ENCODE measurements at places on chromosomes 11 and 22.
A peak's percentile ranks its signal among the peaks of the same experiment; 100 is the strongest.

DNA sequence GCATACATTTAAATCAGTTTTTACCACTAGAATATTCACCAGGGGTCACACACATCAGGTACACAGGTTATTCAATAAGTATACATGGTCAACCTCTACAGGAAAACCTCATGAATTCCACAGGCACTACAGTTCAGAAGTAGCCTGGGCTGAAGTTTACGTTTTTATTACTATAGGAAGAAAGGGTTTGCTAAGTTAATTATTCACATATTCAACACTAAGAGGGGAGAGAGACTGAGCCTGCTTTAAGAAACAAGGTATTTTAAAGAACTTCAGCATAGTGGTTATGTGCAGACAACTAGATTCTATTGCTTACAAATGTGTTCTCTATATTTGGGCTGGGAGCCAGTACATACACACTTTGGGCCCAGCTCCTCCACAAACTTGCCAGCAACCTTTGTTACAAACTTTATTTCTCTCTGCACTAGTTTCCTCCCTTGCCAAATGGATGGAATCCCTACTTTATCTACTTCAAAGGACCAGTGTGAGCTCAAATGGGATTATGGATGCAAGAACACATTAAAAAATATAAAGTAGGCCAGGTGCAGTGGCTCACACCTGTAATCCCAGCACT, 31.9 kb downstream of the IL18BP start:
- DNase-seq: no peak

DNA sequence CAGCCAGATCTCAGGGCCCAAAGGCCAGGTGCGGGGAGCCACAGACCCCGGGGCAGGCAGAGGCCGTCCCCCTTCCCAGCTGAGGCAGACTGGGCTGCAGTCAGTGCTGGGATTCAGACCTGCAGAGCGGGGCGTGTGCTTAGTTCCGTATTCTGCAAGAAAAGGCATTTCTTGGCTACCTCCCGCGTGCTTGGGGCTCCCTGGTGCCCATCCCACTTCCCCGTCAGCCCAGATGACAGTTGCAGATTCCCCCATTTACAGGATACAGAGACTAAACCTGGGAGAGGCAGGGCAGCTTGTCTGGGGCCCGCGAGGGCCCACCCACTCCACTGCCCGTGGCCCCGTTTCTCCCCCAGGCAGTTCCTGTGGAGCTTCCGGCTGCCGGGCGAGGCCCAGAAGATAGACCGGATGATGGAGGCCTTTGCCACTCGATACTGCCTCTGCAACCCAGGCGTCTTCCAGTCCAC, 18.3 kb downstream of the CYTH4 start:
- no peak for DNase-seq

DNA sequence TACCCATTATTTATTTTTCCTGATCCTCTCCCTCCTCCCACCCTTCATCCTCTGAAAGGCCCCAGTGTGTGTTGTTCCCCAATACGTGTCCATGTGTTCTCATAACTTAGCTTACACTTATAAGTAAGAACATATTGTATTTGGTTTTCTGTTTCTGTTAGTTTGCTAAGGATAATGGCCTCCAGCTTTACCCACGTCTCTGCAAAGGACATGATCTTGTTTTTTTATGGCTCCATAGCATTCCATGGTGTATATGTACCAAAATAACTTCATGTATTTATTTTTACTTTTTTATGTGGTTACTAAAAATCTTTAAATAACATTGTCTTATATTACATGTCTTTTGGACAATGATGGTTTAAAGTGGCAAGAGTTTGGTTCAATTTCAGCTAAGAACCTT, 15.2 kb downstream of the PDGFD start:
- DNase-seq: no peak

DNA sequence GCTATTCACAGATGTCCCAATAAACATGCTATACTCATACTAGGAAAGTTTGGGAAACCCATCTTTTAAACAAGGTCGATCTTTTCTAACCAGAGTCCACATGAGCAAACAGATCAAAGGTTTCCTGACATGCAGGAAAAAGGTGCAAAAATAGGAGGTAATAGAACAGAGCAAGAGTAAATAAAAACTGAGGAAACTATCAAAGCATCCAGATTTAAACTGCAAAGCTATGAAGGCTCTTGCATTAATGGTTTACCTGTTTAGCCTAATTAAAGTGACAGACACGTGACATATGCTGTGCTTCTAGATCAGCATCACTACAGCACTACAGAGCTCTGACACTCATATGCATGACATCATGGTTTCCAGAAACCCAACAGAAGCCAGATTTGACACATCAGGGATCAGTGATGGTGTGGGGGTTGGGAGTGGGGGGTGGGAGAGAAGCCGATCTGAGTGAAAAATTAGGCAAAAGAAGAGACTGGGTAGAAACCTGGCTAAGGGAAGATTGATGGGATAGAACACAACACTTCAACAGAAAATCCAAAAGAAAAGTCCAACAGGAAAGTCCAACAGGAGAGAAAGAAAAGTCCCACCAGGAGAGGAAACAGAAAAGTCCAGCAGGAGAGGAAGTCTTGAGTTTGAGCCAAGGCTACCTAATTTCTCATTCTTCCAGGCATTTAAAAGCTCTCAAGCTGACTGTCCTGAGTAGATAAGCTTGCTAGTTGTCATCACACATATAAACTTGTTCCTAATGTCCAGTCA, 262.3 kb downstream of the SOX6 start:
- no peak for DNase-seq

- DNase-seq: no peak
Observed at GRCh38 chr11:83285151-83285770, 906 bp downstream of the CCDC90B start.

DNA sequence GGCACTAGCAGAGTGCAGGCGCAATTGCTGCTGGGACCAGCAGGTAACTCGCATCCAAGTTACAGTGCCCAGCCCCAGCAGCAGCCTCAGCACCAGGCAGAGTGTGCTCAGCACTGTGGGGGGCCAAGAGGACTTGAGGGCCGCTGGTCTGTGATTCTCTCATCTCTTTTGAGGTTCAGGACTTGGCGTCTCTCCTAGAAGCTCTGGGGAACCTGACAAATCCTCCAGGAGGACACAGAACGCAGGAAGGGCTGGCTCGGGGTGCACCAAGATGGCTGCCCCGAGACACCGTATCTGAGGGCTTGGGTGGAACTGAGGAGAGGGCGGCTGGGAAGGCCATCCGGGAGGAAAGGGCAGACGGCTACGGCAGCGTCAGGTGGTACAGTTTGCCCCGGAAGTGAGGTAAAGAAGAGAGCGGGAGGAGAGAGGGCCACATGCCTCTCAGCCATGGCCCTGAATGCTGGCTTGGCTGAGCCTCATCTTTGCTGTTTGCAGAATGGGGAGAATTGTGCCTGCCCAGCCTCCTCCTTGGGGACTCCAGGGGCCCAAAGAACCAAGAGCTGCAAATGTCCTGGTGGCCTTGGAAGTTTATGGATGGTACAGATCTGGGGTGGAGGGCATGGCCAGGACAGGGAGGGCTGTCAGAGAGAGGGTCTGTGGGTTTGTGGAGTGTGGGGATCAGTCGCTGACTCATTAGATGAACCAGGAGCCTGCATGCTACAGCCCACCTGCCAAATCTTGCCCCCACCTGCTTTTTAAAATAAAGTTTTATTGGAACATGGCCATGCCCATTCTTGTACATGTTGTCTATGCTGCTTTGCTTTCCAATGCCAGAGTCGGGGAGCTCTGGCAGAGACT, 78.0 kb downstream of the MYEOV start:
- no peak for DNase-seq

DNA sequence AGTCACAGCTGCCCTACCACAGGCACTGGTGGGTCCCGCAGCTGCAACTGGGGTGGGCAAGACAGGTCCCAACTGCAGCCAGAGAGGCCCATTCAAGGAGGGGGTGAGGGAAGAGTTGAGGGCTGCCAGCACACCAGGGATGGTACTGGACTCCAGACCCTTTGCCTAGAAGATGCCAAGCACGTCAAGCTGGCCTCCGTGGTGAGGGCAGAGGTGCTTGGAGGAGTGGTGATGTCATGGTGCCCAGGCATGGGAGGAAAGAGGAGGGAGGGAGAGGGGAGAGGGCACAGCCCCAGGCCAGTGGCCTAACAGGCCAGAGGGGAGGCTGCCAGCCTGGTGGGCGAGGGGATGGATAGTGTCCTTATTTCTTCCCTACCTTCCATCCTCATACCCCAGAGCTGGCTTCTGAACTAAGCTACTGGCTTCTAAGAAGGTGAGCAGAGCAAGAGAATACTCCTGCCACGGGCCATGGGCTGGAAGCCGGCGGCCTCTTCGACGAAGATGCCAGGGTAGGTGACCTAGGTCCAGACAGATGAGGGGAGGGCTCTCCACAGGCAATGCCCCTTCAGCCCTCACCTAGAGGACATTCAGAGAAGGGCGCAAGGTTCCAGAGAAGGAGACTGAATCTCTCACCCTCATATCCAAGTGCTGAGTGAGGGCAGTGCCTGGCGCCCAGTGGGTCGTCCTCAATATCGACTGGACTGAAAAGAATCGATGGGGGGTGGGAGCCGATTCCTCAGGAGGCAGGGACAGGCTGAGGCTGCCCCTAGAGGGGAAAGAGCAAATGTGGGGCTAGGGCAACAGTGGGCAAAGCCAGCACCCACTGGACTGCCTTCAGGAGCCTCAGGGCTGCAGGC, 1.8 kb downstream of the SYT7 start:
- no peak for DNase-seq

DNA sequence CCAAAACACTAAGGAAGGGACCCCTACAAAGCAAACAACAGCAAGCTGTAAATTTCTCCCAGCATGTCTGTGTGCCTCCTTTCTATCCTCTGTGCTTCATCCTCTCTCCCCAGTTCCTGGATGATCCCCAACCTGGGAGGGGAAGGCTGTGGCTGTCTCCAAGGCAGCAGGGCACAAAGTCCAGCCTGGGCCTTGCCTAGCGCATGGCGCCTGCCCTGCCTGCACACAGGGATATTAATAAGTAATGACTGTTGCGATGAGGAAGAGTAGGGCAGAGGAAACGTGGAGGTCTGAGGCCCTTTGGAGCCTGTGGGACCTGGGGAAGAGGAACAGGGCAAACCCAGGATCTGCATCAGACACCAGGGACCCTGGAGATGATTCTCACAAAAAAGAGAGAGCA, 2.0 kb downstream of the USH1C start:
- DNase-seq: no peak

GRCh38 chr11:10488121-10488933, 33.3 kb downstream of the AMPD3 start:
- no peak for DNase-seq

DNA sequence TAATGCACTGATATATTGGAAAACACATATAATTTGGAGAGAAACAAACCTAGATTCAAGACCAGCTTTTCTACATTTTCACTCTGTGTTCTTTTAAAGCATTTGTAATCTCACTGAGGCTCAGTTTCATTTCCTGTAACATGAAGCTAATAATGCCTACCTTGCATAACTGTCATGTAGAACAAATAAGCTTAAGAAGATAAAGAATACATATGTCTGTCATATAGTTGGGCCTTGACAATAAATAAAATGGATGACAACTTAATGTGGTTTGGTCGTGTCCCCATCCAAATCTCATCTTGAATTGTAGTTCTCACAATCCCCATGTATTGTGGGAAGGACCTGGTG, 35.2 kb upstream of the FIBIN start:
- DNase-seq: no peak

DNA sequence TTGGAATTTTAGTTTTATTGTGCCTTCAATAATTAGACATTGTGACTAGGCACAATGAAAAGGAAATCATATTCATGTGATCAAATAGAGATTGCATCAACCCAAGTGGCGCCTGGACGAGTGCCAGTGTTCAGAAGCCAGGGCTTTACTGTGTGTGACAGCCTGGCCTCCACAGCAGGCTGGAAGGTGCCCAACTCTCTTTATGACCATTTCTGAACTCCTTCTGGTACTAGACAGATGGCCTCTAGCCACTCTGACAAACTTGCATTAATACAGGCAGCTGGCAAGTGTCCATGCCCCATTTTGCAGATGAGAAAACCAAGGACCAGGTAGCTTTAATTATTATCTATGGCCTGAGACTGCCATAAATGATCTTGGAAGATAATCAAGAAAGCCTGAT, 8.3 kb upstream of the POU2AF1 start:
- DNase-seq: peak; percentile 85

- no peak for DNase-seq
Observed at GRCh38 chr22:39728236-39728860, 157.8 kb downstream of the CACNA1I start.

All from NCI-H2081 (cell line).